Occipital lobe (tissue), 3 donors: ENCODE measurements at places on chromosomes 3 and 15. TPM values are rescaled to one million over a fixed set of nuclear protein-coding genes. Genes with fewer than 3 reads are reported as not detected.

PLAAT1 gene
- 8.1 TPM for total RNA-seq

EPHB3 gene
- 3.9 TPM for total RNA-seq

C3orf38 gene
- total RNA-seq, result 66.6 TPM

TGM4 gene
- not detected for total RNA-seq

UQCC5 gene
- total RNA-seq, result 4.1 TPM
